Left lung (tissue), 14 donors: ENCODE measurements at places on chromosomes 6 and 20. TPM values are rescaled to one million over a fixed set of nuclear protein-coding genes. Genes with fewer than 3 reads are reported as not detected.

Gene CTCFL
- not detected for total RNA-seq

DNA sequence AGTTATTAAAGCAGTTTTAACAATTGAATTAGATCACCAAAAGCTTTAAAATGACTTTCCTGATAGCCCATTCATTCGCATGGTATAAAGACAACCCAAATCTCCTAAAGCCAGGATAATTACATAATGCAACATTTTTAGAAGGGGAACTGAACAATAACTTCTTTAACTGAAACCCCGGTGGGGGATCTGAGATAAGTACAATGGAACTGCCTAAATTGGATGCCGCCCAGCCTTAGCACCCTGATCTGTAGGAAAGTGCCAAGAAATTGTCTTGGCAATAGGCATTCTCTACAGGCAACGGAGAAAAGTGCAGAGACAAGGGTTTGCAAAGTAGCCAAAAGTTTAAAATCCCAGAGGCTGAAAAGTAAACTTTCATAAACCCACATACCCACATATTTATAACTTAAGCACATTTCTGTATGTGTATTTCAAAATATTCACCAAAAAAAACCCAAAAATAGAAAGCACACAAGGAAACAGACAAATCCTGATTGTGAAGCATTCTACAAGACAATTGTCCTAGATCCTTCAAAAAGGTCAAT is 98.8 kb upstream of the BEND6 start:
- H3K4me3 ChIP-seq, result no peak overlapping the region
- H3K27me3 ChIP-seq, result no peaks in the 10 kb centered on the region
- H3K27ac ChIP-seq, result no peak overlapping the region
- no peaks in the 10 kb centered on the region for H3K36me3 ChIP-seq
- no peak for DNase-seq

Gene HACE1
- total RNA-seq, result 10.1 TPM

Gene SLPI
- 496 TPM for total RNA-seq

Gene IRF4
- 7.0 TPM for total RNA-seq

Gene C20orf144
- total RNA-seq, result 0.24 TPM

DNA sequence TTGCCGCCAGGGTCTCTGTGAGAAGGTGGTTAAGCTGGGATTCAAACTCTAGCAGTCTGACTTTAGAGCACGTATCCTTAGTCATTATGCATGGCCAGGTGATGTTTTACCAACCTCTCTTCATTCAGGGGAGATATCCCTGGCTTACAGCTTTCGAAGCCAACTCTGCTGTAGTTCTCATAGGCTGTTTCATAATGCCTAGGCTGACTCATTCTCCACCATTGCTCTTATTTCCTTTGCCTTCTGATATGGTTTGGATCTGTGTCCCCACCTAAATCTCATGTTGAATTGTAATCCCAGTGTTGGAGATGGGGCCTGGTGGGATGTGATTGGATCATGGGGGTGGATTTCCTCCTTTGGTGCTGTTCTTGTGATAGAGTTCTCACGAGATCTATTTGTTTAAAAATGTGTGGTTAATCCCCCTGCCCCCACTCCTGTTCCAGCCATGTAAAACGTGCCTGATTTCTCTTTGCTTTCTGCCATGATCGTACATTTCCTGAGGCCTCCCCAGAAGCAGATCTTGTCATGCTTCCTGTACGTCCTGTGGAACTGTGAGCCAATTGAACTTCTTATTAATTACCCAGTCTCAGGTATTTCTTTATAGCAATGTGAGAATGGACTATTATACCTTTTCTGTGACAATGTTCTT is 94.6 kb upstream of the MAN1A1 start:
- H3K27ac ChIP-seq, result no peak overlapping the region
- H3K4me3 ChIP-seq, result no peak overlapping the region
- H3K4me1 ChIP-seq, result peaks cover 3% of the 10 kb centered on the region

DNA sequence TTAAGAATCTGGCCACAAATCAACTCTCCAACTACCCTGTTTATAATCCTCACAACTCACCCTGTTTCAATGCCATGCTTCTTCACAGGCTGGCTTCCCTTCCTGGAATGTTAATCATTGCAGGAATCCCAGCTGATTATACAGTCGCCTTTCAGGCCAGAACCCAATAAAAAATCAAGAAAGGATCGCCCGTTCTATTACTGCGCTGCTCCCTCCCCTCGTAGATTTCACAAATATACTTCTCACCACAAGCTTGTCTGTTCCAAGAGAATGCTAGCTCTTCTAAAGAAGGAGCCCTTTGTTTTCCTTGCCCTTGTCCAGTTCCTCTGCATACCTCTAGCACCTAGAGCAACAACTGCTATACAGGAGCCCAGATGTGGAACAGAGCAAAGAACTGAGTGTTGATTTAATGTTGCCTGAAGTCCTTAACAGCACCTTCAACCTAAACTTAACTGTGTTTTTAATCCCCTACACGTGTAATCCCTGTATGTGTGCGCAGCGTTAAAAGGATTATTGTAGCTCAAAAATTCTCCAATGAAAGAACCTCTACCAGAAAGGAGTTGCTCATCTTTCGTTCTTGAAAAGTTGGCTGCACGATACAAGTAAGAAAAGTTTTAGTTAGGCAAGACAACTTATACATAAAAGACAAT is 988 bp downstream of the ECHDC1 start:
- peak overlapping the region; percentile 91 for H3K27ac ChIP-seq
- peaks cover 9% of the 10 kb centered on the region for H3K4me1 ChIP-seq
- peak overlapping the region; percentile 45 for H3K4me3 ChIP-seq
- DNase-seq, result peak; percentile 10
- no peaks in the 10 kb centered on the region for H3K27me3 ChIP-seq

Gene ANKRD66
- not detected for total RNA-seq

DNA sequence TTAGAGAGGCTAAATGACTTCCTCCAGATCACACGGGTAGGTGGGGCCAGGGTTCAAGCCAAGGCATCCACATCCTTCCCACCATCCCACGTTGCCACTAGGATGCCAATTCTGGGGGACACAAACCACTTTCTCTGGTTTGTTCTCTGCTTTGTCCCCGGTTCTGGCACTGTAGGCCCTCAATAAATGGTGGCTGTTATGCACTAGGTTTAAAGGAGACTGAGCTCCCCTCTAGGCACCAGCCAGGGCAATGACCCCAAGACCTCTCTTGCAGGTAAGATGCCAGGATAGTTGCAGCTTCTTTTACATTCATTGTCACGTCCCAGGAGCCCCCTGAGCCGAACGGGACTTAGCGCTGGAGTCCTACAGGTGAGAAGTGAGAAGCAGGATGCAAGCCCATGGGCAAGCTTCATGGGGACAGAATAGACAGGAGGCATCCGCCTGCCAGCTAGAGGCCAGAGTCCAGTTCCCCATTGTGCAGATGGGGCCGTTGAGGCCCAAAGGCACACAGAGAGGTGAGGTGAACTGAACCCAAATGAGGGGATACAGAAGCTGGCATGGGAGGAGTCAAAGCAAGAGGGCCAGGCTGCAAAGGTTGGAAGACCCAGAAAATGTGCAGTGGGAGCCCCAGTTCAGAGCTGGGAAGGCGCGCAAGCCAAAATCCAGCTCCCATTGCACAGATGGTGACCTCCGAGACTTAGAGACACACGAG is 677 bp downstream of the PXMP4 start:
- peak overlapping the region; percentile 83 for H3K4me3 ChIP-seq
- no peaks in the 10 kb centered on the region for H3K4me1 ChIP-seq
- DNase-seq, result no peak
- H3K27ac ChIP-seq, result peak overlapping the region; percentile 69
- H3K27me3 ChIP-seq, result no peaks in the 10 kb centered on the region
- H3K36me3 ChIP-seq, result peaks cover under 1% of the 10 kb centered on the region

- H3K4me1 ChIP-seq, result no peaks in the 10 kb centered on the region
- DNase-seq, result no peak
- H3K36me3 ChIP-seq, result no peaks in the 10 kb centered on the region
- no peak overlapping the region for H3K4me3 ChIP-seq
- H3K27ac ChIP-seq, result no peak overlapping the region
Observed at GRCh38 chr6:113184291-113184690, 672.9 kb upstream of the MARCKS start.

DNA sequence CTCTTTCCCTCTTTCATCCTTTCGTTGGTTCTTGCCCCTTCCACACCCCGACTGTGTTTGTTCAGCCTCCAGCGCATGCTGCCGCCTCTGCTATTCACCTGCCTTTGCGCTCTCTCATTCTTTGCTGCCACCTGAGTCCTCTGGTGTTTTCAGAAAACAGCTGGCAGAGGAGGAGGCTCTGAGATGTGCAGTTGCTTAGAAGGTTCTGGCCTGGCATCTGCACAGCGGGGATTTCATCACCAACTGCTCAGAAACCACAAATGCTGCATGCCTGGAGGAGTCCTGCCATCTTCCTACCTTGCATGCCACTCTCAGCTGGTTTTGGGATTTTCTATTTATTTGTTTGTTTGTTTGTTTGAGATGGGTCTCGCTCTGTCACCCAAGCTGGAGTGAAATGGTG is 39.2 kb upstream of the CLDN20 start:
- no peak overlapping the region for H3K4me3 ChIP-seq
- DNase-seq, result no peak
- no peak overlapping the region for H3K27ac ChIP-seq
- no peaks in the 10 kb centered on the region for H3K4me1 ChIP-seq

GRCh38 chr6:151494235-151494935 is 568 bp downstream of the CCDC170 start:
- H3K36me3 ChIP-seq, result no peaks in the 10 kb centered on the region
- peak; percentile 51 for DNase-seq
- H3K4me3 ChIP-seq, result peak overlapping the region; percentile 71
- peak overlapping the region; percentile 82 for H3K27ac ChIP-seq
- H3K27me3 ChIP-seq, result no peaks in the 10 kb centered on the region

DNA sequence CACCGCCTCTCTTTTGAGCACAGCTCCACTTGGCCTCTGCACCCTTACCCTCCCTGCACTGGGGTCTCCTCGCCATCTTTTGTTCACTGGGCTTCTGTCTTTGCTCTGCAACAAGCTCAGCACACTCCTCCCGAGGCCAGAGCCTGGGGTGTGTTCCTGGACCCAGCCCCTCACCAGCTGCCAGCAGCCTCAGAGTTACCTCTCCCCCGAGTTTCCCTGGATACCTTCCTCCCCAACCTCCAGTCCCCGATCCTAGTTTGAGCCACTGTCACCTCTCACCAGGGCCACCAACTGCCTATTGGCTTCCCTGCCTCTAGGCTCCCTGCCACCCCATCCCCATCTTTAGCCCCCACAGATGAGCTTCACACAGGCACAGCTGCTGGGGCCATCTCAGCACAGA is 12.3 kb downstream of the CYP21A2 start:
- no peak for DNase-seq
- H3K36me3 ChIP-seq, result peaks cover 3% of the 10 kb centered on the region
- H3K27me3 ChIP-seq, result peaks cover 9% of the 10 kb centered on the region
- H3K4me3 ChIP-seq, result no peak overlapping the region
- no peak overlapping the region for H3K27ac ChIP-seq

- no peaks in the 10 kb centered on the region for H3K27me3 ChIP-seq
- no peak overlapping the region for H3K27ac ChIP-seq
- H3K4me3 ChIP-seq, result no peak overlapping the region
- no peak for DNase-seq
- H3K4me1 ChIP-seq, result no peaks in the 10 kb centered on the region
Observed at GRCh38 chr6:104995989-104996617, 39.2 kb downstream of the LIN28B start.

- no peaks in the 10 kb centered on the region for H3K4me1 ChIP-seq
- no peak for DNase-seq
- H3K27me3 ChIP-seq, result no peaks in the 10 kb centered on the region
- H3K4me3 ChIP-seq, result no peak overlapping the region
Observed at GRCh38 chr6:11663519-11663918, 115.1 kb downstream of the ADTRP start.

DNA sequence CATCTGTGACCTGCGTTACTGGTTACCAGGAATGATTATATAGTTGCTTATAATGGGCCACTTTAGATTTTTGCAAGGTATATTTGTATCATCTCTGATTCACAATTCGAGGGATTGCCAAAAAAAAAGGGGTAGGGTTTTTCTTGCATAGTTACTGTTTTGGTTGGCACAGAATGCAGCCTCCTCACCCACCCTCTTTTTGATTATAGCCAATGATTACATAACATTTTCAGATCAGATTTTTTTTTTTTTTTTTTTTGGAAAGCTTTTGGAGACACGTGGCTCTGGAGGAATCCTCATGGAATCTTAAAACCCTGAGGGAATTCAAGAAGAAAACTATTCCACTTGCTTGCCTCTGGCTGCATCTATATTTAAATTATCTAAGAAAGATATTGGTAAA is 53.7 kb downstream of the UST start:
- no peaks in the 10 kb centered on the region for H3K36me3 ChIP-seq
- H3K27me3 ChIP-seq, result no peaks in the 10 kb centered on the region
- H3K4me1 ChIP-seq, result no peaks in the 10 kb centered on the region
- no peak for DNase-seq
- no peak overlapping the region for H3K27ac ChIP-seq

Gene WFDC12
- 0.73 TPM for total RNA-seq
